ENCODE measurements at places on chromosomes 7 and 10.

- no peak for DNase-seq
Measured at GRCh38 chr10:61329854-61330253, 123.3 kb downstream of the TMEM26 start.

DNA sequence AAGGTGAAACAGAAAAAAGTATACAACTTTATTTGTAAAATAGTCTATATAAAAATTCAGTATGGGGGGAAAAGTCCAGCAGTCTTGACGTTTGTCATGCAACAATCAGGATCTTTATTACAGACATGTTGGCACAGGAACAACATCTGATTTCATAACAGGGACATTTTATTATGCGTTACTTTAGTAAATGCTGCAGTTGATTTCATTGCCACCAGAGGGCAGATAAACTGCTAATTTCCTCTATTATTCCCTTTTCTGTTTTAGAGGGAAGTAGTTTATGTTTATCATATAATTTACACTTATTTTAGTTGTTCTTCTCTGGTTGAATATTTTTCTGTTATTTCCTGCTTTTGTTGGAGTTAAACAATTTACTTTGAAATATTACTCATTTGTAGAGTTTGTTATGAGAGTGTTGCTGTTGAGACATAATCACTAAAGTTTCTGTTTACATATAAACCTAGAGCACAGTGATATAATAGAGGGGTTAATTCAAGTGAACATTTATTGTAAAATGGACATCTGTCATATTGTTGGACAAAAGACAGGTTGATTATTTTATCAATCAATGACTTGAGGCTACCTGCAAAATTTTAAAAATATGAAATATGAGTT is 3.3 kb downstream of the PLXDC2 start:
- DNase-seq, result no peak

GRCh38 chr7:4225881-4226523 is 456.1 kb upstream of the FOXK1 start:
- no peak for DNase-seq

- DNase-seq, result no peak
Measured at GRCh38 chr10:95388539-95388938, 97.7 kb upstream of the PDLIM1 start.

DNA sequence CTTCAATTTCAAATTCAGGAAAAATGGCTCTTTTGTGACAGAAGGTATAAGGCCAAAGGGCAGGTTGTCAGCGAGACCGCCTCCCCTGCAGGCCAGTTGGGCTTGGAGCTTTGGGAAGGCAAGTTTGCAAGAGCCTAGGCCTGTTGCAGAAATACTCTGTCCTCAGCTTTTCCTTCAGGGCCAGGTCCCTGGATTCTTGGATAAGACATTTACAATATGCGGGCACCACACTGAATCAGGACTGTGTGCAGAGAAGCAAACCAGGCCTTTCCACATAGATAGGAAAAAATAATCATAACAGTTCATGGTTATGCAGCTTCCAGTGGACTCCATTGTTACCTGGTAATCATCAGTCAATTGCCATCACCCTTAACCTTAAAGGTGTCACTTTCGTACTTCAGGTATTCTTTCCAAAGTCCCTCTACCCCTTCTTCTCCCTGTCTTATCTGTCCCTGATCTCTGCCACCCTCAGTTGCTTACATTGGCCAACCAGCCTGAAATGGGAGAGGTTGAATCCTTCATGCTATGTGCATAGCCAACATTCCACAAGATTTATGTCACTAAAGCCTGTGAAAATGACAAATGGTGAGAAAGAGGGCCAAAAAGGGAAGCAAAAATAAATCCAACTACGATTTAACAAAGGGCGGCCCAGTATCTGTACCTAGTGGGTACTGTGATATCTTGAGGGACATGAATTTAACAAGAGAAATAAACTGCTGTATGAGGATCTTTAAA is 304.5 kb upstream of the NFE2L3 start:
- no peak for DNase-seq

Data from stimulated activated CD4-positive, alpha-beta T cell treated with anti-CD3 and anti-CD28 coated beads, Interleukin-4, amount 100 ng/mL, for 4 hours (primary cell).